Pons (tissue), 1 donor: ENCODE measurements at places on chromosomes 2 and 18.

- no peak for DNase-seq
Observed at GRCh38 chr18:67862069-67862468, 345.5 kb upstream of the DSEL start.

- DNase-seq: no peak
Observed at GRCh38 chr18:12630136-12630535, 27.8 kb downstream of the SPIRE1 start.

DNA sequence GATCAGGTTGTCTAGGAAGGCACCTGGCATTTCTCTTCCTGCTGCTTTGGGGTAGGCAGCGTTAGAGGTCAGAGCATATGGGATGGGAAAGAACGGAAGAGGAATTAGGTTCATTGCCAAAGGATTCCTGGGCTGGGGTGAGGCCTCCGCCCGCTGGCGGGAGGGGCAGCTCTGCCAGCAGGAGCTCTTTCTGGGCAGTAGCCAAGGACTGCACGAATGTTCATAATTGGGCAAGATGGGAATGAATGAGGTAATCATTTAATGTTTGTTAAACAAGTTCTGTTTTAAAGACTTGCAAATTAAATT lies 253.9 kb downstream of the AGAP1 start:
- DNase-seq: no peak

DNA sequence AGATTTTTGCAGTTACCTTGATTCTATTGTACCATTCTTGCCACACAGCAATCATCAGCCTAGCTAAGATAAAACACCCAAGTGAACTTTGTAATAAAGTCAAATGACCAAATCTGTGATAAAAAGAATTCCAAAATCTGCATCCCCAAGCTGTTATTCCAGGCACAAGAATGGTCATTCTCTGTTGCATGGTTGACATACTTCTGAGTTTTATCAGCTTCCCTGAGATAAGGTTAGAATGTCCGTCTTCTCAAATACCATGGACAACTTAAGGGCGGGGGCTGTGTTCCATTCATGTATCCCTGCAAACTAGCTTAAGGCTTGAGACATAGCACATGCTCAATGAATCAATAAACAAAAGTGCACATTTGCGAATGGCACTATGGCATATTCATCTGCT lies 8.1 kb upstream of the BMP10 start:
- no peak for DNase-seq

DNA sequence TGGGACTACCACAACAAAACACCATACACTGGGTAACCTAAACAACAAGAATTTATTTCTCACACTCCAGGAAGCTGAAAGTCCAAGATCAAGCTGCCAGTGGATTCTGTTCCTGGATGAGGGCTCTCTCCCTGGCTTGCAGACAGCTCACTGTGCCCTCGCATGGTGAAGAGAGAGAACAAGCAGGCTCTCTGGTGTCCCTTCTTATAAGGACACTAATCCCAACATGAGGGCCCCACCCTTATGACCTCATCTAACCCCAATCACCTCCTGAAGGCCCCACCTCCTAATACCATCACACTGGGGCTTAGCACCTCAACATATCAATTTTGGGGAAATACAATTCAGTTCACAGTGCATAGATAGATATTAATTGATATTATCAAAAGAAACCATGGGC lies 83.5 kb downstream of the BIN1 start:
- no peak for DNase-seq

- DNase-seq: no peak
Observed at GRCh38 chr2:238053191-238053776, 7.5 kb upstream of the SCLY start.

DNA sequence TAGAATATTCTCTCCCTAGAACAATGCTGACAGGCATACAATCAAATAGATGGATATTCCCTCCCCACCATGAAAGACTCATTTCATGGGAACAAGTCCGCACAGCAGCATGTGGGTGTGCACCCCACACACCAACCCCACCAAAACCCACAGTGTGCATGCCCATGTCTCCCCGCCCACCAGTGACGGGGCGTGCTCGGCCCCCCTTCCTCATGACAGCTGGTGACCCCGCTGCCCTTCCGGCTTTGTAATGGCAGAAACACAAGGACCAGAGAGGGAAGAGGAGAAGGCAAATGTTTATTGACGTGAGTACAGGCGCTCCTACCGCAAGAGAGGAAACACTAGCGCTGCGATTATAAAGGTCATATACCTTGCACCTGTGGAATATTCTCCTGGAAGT lies 30.8 kb upstream of the ODC1 start:
- no peak for DNase-seq

DNA sequence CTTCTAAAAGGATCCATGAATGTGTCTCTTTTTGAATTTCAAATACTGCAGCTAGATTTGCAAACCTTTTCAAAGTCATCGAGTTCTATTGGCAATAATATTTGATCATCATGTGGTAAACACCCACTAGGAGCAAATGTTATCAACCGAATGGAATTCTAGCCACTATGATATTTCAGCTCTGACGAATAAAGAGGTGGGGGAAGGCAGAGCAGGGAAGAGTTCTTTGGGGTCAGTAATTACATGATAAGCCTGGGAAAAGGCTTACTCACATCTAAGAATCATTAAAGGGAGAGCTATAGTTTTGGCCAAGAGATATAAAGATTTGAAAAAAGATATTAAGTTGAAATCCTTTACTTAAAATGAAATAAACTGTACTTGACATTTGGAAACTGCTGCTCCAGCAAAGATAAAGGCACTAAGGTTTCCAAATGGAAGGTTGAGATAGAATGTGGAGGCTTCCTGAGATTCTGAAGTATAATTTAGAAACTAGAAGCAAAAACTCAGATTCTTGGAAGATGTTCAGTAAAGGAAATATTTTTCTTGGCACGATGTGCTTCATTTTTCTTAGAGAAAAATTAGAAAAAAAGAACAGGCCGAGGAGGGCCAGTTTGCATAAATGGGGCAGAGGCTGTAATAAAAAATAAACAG lies 104.7 kb upstream of the ARHGAP28 start:
- DNase-seq: peak; percentile 9

- DNase-seq: no peak
Observed at GRCh38 chr2:102506743-102507142, 33.7 kb downstream of the SLC9A4 start.

DNA sequence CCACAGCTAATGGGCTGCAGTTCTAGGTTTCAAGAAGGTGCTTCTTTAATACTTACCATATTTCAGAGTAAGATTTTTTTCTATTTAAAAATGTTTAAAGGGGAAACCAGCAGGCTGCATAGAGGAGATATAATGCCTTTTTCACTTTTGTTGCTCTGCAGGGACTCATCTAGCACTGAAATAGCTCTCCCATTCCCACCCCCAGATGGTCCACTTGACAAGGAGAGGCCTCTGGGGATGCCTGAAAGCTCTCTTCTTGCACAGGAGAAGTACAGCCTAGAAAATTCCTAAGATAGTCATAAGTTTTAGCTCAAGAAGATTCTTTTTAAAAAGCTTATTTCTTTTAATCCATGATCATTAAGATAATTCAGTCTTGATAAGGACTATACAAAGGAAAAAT lies 126.4 kb downstream of the CDH2 start:
- DNase-seq: no peak

- DNase-seq: no peak
Observed at GRCh38 chr2:119417908-119418307, 13.7 kb upstream of the TMEM37 start.

DNA sequence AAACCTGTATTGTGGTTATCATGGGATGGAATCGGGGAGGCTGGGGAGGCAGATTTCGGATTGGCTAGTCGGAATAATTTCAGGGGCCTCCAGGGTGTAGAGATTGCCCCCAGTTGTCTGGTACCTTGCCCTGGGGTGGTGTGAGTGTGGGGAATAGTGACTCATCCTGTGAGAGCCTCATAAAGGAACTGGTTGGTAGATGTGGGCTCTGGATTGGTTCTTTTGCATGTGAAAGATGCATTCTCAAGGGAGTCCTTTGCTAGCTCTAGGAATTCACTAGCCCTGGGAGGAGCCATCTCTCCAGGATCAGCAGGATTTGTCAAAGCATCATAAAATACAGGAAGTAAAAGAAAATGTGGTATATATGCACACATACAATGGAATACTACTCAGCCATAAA lies 331.6 kb downstream of the SETBP1 start:
- DNase-seq: no peak

- no peak for DNase-seq
Observed at GRCh38 chr2:118250001-118250400, 161.7 kb downstream of the INSIG2 start.

GRCh38 chr18:79627750-79628294 lies 51.8 kb upstream of the CTDP1 start:
- no peak for DNase-seq

- peak; percentile 90 for DNase-seq
Observed at GRCh38 chr2:129812071-129812470, 167.4 kb upstream of the RAB6C start.

DNA sequence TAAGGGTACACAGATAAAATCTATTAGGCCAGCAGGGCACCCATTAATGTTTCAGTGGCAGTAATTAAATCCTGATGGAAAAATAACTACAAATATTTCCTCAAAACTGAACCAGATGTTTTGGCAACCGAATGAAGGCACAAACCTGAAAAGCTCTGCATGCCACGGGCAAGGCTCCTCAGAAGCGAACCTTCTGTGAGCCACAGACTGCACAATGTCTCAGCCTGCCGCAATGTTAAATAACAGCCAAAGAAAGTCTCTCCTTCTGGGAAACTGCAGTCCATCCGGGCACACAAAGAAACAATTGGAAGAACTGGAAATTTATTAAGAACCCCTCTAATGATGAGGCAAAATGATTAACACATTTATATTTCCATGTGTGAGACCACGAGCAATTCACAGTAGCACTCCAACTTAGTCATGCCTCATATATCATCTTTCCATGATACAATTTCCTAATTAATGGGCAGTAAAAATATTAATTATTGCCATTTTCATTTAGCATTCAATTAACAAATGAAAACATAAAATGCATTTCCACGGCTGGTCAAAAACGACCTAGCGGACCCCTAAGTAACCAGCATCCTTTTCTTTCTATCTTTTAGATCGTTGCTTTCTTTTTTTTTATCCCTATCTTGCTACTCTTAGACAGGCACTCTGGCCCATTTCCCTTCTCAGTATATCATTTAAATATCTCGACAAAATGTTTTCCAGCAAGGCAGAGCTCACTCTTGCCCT lies 237.5 kb downstream of the EPHA4 start:
- no peak for DNase-seq

DNA sequence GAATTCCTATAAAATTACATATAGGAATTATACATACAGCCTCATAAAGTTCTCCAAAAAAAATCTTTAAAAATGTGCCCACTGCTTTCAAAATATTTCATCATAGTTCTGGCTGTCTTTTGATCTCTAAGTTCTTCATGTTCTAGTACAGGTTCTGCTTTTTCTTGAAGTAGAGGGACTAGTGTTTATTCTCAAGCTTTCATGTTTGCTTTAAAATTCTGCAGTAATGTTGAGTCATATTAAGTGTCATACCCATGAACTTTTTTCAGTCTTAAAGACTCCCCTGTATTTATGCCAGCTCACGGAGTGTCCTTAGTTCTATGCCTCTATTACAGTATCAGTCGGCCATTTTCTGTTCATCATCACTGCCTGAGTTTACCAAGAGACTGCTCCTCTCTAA lies 54.8 kb upstream of the CCDC141 start:
- no peak for DNase-seq

- no peak for DNase-seq
Observed at GRCh38 chr2:29012211-29012681, 31.1 kb downstream of the TOGARAM2 start.

DNA sequence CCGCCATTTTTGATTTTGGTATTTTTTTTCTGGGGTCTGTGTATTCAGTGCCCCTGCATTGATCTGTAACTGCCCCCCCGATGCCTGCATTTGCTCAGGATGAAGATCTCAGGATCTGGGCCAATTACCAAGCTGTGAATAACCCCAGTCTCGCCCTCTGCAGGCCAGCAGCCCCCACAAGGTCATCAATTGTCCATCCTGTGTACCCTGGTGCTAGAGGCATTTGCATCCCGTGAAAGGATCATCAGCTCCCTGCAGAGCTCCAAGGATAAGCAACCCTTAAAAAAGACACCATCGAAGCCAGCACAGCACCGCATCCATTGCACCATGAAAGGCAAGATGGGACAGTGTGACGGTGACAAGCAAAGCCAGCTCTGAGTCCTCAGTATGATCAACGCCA lies 154.1 kb upstream of the KLHL29 start:
- DNase-seq: no peak

- no peak for DNase-seq
Observed at GRCh38 chr2:234764372-234764771, 187.4 kb upstream of the SH3BP4 start.

DNA sequence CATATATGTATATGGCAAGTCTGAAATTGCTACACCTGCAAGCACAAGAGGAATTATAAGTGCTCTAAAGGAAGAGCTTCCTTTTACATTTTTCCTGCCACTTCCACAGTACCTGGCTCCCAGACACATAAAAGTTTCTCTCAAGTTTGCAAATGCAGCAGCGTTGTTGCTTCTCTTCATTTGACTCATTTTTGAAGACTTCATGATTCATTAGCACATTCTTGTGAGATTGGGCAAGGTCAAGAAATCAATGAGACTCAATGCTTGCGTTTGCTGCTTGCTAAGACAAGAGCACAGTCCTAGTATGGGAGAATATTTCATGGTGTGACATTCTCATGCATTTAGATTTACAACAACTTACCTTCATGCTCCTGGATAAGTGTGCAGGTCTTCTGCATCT lies 42.6 kb upstream of the PDCL3 start:
- no peak for DNase-seq

- no peak for DNase-seq
Observed at GRCh38 chr2:168816369-168816768, 13.9 kb downstream of the NOSTRIN start.

DNA sequence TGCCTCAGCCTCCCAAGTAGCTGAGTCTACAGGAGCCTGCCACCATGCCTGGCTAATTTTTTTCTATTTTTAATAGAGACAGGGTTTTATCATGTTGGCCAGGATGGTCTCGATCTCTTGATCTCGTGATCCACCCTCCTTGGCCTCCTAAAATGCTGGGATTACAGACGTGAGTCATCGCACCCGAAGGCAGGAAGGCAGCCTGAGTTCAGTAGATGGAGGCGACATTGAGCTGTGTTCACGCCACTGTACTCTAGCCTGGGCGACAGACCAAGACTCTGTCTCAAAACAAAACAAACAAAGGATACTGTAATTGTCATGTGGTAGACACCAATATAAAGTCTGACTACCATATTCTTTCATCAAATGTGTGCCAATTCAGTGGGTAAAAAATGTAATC lies 500.9 kb upstream of the DSEL start:
- DNase-seq: no peak

GRCh38 chr2:24432121-24432520 lies 58.9 kb upstream of the NCOA1 start:
- no peak for DNase-seq

- DNase-seq: no peak
Observed at GRCh38 chr2:29080886-29081743, 6.8 kb upstream of the PCARE start.
